Endothelial cell (in vitro differentiated cells): ENCODE measurements at places on chromosomes 3 and 15.

DNA sequence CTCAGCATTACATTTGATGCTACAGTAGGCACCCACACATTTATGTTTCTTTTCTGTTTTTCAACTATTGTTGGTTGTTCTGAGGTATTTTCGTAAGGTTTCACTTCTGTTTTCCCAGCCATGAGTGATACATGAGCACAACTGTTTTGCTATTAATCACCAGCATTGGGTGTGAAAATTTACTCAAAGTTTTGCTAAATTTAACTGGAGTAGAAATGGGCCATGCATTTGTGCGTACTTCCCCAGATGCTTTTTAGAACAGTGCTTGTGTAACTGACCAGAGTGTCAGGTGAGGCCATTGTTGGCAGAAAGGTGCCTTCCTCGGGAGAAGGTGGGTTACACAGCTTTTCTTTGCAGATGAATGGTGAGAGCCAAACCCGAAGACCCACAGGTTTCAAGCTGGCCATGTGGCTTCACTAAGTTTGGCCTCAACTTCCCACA is 70.4 kb downstream of the ST6GAL1 start:
- DNase-seq, result no peak

GRCh38 chr3:183695569-183696364 is 1.8 kb upstream of the YEATS2 start:
- DNase-seq, result no peak

- DNase-seq, result no peak
These were observed 115.0 kb downstream of the STAG1 start for GRCh38 chr3:136637176-136637575.

DNA sequence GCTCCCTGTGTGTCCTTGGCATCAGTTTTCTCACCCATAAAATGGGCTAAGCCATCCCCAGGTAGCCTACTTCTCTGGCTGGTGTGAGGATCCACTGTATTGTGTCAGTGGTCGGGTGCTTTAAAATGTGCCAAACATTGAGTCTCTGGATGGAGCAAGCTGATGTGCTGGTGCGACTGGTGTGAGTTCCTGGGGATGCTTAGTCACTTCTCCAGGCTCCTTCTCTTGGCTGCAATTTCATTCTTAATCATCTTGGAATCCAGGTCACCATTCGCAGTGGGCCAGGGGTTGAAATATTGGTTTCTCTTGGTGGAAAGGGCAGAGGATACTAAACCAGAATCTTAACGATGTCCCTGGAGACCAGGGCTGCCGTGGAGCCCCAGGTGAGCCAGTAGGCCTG is 29.3 kb downstream of the SCN5A start:
- no peak for DNase-seq

- DNase-seq, result no peak
These were observed 11.9 kb downstream of the SMAD6 start for GRCh38 chr15:66713843-66714508.

- no peak for DNase-seq
These were observed 58.4 kb downstream of the TP63 start for GRCh38 chr3:189689625-189690024.

DNA sequence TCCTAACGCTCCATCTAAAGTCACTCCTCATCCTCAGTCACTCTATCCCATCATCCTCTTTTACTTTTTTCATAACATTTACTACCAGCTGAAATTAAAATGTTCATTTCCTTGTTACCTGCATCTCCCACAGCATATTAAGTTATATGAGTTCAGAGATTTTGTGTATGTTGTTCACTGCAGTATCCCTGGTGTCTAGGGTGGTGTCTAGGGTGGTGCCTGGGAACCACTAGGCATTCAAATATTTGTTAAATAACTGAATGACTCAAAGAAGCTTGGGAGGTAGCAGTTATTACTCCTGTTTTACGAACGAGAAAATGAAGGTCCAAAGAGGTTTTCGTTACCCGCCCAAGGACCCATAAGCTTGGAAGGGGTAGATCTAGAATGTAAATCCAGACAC is 1.9 kb upstream of the C3orf49 start:
- no peak for DNase-seq

- DNase-seq, result no peak
These were observed 45.4 kb upstream of the DLG1 start for GRCh38 chr3:197343656-197344408.

DNA sequence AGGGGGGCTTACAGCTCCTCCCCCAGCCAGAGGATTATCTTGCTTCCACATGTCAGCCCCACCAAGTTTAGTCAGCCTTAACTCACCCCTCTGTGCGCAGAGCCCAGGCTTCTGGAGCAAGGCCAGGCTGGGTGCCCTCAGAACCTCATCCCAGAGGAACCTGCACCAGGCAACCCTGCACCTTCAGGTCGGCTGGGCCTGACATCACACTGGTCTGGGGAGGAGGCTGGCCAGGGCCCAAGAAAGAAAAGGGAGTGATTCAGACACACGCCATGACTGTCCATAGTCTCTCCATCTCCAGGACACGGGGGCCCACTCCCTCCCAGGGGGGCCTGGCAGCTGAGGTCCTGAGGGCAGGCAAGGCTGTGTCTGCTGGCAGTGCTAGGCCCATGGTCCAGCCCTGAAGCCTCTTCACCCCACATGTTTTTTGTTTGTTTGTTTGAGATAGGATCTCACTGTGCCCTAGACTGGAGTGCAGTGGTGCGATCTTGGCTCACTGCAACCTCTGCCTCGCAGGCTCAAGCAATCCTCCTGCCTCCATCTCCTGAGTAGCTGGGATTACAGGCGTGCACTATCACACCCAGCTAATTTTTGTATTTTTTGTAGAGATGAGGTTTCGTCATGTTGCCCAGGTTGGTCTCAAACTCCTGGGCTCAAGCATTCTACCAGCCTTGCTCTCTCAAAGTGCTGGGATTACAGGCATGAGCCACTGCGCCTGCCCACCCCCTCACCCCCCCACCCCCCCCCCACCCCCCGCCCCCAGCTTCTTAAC is 11.1 kb downstream of the TNK2 start:
- no peak for DNase-seq

DNA sequence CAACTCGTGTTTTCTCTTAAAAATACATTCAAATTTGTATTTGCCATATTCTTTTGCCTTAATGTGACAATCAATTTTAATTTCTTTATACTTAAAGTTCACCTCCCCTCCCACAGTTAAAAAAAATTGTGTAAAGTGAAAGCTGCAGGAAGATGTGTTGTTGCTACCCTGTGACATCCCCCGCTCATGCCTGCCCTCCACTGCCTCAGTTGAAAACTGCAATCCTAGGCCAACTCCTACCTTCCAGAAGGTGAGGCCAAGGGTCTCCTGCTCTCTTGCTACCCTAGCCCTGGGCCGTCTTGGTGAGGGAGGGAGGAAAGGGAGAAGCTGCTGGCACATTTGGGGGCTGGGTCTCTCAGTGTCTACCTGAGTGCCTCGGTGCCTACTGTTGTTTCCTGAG is 57.0 kb upstream of the CMTM7 start:
- DNase-seq, result peak; percentile 25

DNA sequence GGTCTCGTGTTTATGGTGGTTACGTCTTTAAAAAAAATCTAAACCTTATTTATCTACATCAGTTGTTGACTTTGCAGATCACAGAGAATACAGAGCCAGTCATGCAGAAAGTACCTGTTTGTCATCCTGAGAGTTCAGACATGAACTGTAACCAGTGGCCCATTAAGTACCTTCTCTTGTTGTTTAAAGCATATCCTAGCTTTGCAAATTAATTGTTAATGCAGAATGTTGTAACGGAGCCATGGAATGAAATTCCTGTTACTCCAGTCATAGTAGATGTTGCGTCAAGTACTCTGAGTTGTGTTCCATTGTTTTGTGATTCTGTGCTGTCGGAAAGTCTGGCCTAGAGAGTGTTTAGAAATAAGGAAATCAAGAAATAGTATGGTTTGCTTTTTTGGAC is 205.2 kb downstream of the RBMS3 start:
- no peak for DNase-seq

DNA sequence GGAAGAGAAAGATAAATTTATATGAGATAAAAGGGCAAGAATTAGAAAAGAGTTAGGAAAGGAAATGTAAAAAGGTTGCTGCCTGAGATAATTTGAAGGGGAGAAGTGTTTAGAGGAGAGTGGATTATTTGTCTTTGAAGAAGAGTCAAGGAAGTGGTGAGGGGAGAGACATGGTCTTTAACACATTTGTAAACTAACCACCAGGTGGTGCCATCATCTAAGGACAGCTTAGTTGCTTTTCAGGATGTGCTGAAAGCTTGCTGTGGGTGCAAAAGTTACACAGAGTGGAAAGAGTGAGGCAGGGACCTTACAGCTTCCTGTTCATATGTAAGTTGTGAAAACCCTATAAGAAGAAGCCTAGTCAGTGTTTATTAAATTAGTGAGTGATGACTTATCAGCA is 114.1 kb upstream of the DNAJC19 start:
- peak; percentile 27 for DNase-seq

GRCh38 chr15:47708161-47708980 is 8.9 kb upstream of the SEMA6D start:
- DNase-seq, result no peak

DNA sequence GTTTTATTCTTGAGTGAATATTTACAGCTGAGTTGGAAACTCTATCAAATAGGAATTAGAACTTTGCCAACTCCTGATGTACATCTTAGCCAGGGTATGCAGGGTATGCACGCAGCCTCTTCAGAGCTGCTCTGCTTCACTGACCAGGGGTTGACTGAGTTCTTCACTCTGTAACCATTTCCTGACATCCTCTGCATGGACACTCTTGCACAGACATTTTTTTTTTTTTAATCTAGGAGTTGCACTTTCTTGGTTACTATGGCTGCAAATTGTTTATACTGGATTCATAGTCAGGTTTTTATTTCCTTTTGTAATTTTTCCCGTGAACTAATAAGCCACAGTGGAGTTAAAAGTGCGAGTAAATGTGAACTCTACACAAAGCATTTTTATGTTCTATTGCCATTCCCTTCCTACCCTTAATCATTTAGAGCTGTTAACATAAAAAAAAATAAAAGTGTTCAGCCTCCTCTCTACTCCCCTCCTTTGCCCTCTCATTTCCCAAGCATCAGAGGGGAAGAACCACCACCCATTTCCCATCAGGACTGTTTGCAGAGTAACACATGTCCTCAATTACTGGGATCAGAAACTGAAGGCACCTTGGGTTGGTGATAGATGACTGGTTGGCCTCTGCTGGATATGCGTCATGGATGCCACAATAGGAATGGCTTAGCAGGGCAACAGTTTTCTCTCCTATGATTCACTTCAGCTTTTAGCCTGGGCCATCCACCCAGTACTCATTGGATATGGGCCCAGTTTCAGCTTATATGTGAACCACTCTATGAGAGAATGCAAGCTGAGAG is 54.0 kb downstream of the DUT start:
- DNase-seq, result no peak

DNA sequence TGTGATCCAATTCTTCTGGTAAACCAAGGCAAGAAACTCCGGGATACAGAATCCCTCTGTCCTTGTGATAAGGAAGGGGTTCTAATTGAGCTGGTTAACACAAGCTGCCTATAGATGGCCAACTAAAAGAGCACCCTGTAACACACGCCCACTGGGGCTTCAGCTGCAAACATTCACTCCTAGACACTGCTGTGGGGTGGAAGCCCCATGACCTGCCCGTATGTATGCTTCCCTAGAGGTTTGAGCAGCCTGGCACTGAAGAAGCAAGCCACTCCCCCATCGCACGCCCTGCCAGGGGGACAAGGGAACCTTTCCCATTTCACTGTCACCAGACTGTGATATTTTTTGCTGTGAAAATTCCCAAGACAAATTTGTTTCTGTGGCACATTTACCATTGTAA is 516.9 kb upstream of the GOLIM4 start:
- DNase-seq, result no peak

DNA sequence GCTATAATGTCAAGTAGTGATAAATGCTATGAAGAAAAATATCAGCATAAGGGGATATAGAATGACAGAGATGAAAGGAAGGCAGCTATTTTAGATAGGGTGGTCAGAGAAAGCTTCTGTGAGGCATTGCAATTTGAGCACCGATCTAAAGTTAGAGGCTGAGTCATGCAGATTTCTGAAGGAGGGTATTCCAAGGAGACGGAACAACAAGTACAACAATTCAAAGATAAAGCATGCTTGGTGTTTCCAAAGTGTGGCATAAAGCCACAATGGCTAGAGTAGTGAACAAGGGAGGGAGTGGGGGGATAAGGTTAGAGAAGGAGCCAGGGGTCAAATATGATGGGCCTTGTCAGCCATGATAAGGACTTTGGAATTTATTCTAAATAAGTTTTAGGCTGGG is 71.9 kb downstream of the PFN2 start:
- no peak for DNase-seq

GRCh38 chr15:53670701-53671100 is 88.8 kb downstream of the WDR72 start:
- no peak for DNase-seq

DNA sequence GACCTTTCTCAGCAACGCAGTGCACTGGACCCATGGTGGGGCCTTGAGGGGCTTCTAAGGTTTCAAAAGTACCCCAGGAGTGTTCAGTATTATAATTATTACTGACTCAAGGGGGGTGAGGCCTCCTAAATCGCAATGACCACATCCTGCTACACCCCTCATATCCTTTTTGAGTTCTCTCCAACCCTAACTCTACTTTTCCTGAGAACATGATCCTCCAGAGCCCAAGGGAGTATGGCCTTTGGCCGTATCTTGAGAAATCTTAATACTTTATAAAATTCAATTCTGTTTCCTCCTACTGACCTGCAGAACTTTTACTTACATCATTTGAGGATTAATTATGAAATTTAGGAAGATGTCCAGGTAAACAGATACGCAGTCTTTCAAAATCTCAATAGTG is 30.4 kb upstream of the RARRES1 start:
- no peak for DNase-seq

- DNase-seq, result no peak
These were observed 70.0 kb downstream of the EXOG start for GRCh38 chr3:38566215-38566528.

DNA sequence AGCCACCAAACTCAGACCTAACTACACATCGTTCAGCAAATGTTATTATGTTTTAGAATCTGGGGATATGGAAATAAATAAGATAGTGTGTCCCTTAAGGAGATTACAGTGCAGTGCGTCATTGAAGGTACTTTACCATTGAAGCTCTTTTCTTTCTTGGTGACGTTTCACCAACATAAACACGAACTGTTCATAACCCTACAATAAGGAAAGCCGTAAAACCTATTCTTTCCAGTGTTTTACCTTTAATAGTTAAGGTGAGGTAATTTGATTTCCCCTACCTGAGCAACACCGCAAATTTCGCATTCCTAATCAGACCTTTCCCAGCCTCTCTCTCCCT is 826 bp downstream of the CCDC66 start:
- no peak for DNase-seq

GRCh38 chr3:47394881-47395280 is 14.1 kb downstream of the PTPN23 start:
- no peak for DNase-seq

DNA sequence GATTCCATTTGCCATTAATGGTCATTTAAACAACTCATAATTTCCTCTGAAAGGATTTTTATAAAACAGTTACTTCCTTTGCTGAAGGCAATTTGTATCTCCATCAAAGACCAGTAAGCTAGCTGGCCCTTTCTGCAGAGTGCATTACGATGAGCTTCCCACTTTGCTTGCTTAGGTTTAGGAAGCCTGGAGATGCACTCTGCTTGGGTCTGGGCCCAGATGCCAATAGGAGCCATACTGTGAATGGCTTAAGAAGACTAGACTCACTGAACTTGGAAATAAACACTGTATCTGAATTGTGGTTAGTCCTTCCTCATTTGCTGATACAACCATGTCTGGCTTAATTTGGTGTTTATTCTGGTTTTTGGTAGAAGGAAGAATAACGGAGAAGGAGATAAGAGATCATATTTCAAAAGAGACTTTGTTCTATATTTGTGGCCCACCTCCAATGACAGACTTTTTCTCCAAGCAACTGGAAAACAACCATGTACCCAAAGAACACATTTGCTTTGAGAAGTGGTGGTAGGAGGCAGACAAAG is 38.1 kb downstream of the OXNAD1 start:
- no peak for DNase-seq
